ENCODE measurements at places on chromosomes 16 and 17.

DNA sequence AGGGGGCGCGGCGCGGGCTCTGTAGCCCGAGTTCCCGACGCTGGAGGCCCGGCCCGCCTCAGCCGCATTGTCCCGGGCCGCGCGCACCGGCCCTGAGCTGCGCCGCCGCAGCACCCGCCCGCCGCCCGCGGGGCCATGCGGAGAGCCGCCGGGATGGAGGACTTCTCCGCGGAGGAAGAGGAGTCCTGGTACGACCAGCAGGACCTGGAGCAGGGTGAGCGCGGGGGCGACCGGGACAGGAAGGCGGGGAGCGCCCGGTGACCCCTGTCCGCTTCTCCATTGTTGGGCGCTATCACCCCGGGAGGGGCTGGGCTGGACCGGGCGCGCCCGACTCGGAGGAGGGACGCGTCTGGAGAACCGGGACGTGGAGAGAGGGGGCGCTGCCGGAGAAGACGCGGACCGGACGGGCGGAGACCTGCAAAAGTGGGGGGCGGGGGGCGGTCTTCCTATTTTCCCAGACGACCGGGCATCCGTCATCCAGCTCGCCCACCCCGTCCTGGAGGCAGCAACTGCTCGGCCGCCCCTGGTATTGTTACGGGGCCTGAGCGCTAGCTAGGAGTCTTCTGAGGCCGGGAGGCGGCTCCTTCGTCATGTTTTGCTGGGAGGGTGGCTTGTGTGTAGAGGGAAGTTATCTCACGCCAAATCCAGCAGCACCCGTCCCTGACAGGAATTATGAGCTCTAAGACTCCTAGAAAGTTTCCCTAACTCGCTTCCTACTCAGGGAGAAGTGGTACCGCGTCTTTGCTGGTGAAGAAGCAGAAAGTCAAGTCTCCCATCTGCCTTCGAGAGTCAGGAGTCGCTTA, 678 bp downstream of the CDR2L start:
- DNase-seq: no peak

GRCh38 chr17:61480414-61480807, 28.2 kb downstream of the TBX4 start:
- DNase-seq: no peak

GRCh38 chr16:29254676-29255495, 151.6 kb downstream of the NPIPB11 start:
- no peak for DNase-seq

- no peak for DNase-seq
These were observed 6.6 kb downstream of the LPO start for GRCh38 chr17:58244963-58245362.

DNA sequence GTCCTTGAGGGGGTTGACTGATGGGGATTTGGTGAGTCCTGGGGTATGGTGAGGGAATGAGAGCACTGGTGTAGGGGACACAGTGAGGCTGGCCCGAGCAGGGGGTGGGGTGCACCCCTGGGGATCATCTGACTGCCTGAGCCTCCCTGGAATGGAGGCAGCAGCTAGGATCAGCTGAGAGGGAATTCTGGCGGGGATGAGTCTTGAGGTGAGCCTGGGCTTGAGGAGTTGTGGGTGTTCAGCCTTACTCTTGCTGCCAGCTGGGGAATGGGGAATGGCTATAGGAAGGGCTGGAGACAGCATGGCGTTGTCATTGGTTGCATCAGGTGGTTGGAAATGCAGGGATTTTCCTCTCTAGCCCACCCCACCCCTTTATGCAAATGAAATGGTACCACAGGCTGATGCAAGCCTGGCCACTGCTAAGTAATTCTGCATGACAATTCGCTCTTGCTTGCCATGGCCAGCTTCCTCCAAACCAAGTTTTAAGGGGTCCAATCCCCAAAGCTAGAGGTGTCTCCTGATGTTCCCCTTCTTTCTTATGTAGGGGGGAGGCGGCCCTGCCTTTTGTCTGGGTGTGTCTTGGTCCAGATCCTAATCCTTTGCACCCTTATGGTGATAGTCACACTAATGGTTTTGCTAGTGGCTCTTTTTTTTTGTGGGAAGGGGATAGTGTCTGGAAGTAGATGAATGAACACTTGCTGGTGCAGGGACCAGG, 7.5 kb downstream of the NFE2L1 start:
- no peak for DNase-seq

GRCh38 chr17:32798938-32799337, 78.0 kb downstream of the MYO1D start:
- no peak for DNase-seq

DNA sequence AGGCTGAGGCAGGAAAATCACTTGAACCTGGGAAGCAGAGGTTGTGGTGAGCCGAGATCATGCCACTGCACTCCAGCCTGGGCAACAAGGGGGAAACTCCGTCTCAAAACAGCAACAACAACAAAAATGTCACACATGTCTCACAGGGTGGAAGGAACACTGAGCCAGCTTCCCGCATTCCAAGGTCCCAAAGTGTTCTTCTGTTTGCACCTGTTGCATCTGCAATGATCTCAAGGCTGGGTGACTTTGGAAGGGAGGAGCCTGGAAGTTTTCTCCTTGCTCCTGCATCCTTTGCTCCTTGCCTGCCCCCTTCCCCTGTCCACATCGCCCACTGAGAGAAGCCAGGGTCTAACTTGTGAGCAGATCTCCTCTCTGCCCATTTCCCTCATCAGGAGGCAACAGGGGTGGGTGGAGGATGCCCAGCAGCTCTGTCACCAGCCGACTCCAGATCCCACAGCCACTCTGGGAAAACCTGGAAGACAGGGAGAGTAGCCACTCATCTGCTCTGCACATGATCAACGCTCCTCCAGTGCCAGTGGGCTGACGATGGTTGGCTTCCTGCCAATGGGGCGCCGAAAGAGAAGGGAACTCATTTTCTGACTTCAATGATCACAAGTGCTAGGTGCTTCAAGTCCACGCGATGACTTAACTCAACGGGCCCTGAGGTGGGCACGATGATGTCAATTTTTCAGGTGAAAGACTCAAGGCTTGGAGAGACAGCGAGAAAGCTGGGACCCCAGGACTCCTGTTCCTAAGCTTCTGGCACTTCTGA, 12.6 kb downstream of the CHST6 start:
- DNase-seq: no peak

DNA sequence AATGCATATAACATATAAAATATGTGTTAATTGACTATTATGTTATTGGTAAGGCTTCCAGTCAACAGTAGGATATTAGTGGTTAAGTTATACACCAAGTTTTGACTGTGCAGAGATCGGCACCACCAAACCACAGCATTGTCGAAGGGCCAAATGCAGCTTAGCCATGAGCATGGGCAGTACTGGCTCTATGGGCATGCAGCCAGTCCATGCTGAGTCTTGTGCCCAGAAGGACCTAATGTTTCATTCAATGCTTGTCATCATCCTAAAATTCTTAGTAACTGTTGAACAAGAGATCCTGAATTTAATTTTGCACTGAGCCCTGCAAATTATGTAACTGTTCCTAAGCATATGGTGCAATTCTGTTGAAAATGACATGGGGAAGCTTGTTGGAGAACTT, 233.4 kb upstream of the HS3ST3A1 start:
- no peak for DNase-seq

DNA sequence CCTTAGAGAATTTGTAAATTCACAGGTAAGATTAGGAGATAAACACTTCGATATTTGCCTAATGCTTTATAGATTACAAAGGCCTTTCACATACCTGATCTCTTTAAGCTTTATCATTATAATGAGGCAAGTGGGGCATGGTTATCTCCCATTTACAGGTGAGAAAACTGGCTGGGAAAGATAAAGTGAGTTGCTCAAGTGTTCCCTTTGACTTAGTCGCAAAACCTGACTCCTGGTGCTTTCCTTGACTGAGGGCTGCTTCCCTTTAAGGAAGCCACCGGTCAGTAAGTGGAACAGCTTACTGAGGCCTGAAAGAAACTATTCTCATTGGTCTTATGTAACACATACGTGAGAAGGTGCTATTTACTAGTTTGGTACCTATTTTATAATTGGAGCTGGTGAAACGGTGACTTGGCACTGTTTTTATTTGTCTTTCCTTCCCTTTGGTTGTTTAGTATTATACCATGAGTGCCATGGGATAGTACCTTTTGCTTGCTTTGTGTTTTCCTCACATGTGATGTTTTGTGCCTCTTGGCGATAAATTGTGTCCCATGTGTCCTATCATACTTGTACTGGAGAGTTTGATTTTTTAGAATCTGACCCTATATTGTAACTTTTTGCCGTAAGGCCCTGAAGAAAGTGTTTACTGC, 57.2 kb downstream of the NUP88 start:
- DNase-seq: no peak

DNA sequence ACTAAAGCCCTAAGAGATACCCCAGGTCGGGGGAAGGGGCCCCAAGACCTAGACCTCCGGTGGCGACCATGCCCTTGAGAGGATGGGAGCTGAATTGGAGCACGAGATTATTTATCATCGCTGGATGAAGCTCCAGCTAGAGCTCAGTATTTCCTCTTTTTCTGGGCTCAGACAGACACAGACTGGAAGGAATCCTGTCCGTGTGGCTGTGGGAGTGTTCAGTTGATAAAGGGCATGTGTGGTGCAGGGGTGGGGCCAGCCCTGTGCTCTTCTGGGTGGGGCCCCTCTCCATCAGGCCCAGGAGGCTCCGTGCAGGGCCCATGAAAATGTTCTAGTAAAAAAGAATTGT, 6.3 kb upstream of the CBX4 start:
- no peak for DNase-seq

All from cortex of kidney (tissue), 1 donor.